ENCODE measurements at places on chromosomes 12 and 14.

- DNase-seq, result no peak
Observed at GRCh38 chr12:70247653-70248199, 4.5 kb downstream of the CNOT2 start.

DNA sequence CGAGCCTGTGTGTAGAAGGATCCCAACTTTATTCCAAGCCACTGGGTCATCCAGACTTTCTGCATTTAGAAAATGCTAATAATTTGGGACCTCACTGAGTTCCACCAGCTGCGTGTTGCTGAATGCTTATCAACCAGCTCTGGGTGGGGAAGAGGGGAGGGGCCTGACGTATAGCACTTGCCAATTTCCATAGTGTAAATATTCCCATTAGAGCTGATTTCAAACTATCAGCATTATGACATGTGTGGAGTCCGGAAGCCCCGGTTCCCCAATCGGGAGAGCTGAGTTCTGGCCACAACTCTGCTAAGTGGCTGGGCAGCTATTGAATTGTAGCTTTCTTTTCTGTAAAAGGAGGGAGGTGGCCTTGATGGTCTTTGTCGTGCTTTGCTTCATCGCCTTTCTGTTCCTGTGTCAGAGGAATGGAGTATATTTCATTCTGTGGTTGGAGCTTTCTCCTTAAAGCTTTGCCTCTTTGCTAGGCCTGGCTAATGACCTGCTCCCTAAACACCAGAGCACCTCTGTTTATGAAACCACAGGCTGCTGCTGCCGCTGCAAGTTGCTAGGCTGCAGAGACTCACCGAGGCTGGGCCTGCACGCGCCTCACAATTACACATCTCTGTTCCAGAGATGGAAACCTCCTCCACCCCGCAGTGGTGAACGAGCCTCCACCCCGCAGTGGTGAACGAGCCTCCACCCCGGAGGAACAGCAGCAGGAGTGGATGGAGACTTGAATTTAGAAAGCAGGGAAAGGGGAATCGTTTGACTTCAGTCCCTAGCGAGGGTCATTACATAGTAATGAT, 7.7 kb upstream of the BCL7A start:
- no peak for DNase-seq

- DNase-seq, result peak; percentile 89
Observed at GRCh38 chr12:13165617-13166041, 30.9 kb upstream of the EMP1 start.

GRCh38 chr14:90490720-90491050, 93.9 kb downstream of the CALM1 start:
- DNase-seq, result no peak

GRCh38 chr12:12715128-12715458, 2.1 kb upstream of the CDKN1B start:
- DNase-seq, result no peak

GRCh38 chr12:32947206-32948067, 50.9 kb upstream of the PKP2 start:
- no peak for DNase-seq

DNA sequence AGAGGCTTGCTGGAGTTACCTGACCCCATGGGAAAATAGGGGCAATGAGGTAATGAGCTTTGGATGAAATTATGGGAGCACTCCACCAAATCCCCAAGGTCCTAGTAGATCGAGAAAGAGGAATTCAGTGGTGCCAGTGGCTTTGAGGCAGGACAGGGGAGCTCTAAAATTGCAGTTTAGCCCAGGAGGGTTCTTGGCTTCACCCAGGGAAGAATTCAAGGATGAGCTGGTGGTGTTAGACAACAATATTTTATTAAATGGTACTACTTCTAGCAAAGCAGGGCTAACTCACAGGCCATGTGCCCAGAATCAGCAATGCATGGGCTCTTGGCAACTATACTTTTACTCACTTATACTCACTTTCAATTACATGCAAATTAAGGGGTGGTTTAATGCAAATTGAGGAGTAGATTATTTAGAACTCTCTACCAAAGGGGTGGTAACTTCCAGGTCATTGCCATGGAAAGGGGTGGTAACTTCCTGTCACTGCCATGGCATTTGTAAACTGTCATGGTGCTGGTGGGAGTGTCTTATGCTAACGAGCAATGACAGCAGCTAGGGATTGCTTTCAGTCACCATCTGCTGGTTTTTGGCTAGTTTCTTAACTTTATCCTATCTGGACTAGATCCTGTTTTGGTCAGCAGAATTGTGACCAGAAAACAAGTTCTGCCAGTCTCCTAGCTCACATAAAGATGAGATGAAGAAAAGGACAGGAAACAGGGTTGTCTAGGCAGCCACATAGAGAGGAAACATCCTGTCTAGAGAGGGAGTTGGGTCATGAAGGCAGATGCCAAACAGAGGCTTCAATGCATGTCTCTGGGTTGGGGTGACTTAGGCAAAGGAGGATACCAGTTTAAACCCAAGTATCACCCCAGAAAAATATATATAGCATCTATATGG, 64.7 kb downstream of the ZNF641 start:
- no peak for DNase-seq

- DNase-seq, result no peak
Observed at GRCh38 chr12:77072833-77073495, 7.6 kb upstream of the E2F7 start.

DNA sequence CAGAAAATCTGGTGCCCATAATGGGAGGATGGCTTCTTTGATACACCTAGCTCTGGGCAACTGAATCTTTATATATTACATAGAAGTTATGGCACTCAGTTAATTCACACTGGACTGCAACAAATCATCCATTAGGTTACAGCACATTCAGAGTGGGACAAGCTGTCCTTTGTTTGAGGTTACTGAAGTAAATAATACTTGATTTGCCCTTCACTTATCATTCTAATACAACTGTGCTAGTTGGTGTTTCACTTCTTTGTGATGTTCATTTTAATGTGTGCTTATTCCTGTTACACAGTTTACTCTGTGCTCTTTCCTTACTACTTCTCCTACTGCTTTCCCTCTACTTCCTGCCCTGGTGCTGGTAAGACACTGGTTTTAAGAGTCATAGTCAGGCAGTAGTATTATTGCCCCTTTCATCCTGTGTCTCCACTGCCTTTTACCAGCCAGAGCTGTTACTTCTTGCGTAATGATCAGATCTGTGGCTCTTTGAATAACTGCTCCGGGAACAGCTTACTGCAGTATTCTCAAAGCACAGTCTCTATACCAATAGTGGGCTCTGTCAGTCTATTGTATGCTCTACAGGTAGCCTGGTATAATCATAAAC, 36.4 kb upstream of the GXYLT1 start:
- no peak for DNase-seq

DNA sequence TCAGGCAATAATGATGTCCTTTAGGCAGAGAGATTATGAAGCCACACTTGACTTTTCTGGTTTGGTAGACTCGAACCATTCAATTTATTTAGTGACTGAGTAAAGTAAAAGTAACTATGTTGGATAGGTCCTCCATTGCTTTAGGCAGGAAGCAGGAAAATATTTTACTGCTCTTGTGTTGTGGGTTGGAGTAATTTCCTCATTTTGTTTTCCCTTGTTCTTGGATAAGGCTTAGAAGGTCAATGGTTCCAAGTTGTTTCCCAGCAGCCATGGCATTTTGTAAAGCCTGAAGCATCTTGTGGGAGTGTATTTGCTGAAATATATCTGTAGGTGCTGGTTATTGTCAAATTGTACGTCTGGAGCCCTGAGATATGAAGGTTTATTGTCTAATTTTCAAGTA, 161.2 kb upstream of the SLC38A2 start:
- no peak for DNase-seq

- no peak for DNase-seq
Observed at GRCh38 chr12:14714437-14714836, 18.0 kb upstream of the GUCY2C start.

DNA sequence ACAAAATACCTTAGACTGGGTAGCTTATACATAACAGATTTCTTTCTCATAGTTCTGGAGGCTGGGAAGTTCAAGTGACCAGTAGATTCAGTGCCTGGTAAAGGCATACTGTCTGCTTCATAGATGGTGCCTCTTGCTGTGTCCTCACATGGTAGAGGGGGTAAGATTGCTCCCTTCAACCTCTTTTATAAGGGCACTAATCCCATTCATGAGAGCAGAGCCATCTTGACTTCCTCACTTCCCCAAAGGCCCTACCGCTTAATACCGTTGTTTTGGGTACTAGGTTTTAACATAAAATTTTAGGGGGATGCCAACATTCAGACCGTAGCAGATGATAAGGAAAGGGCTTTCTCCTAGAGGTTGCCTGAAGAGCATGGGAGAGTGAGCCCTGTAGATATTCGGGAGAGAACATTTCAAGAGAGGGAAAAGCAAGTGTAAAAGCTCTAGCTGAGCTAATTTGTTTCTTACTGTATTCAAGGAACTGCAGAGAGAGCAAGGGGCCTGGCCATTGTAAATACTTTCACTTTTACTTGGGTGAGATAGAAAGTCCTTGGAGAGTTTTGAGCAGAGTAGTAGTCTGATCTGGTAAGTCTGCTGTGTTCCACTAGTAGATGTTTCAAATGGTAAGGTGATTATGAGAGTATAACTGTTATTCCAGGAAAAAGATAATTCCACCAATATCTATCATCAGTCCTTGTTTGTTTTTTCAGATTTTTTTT, 27.3 kb downstream of the FRS2 start:
- DNase-seq, result no peak

DNA sequence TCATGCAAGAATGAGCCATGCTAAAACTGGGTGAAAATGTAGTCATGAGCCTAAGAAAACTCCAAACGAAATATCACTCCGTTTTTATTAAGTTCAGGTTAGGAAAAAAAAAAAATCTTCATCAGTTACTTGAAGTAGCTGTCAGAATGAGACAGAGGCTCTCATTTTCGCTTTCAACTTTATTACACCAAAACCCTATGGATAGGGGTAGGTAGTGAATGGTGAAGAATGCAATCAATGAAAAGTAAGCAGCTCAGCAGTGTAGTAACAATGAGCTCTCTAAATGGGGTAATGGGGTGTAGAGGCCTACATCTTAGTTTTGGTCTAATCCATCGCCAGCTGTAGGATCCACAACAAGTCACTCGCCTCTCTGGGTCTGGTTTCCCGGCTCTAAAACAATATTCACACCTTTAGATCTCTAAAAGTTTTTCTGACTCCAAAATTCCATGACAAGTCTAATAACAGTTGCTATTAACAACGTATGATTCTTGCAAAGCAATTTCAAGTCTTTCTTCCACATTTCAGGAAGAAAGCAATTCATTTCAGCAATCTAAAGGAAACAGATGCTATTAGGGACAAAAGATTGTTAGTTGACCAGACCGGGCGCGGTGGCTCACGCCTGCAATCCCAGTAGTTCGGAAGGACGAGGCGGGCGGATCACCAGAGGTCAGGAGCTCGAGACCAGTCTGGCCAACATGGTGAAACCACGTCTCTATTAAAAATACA, 1.7 kb downstream of the BTBD7 start:
- DNase-seq, result no peak

GRCh38 chr12:84362552-84362897, 550.1 kb downstream of the SLC6A15 start:
- DNase-seq, result no peak

DNA sequence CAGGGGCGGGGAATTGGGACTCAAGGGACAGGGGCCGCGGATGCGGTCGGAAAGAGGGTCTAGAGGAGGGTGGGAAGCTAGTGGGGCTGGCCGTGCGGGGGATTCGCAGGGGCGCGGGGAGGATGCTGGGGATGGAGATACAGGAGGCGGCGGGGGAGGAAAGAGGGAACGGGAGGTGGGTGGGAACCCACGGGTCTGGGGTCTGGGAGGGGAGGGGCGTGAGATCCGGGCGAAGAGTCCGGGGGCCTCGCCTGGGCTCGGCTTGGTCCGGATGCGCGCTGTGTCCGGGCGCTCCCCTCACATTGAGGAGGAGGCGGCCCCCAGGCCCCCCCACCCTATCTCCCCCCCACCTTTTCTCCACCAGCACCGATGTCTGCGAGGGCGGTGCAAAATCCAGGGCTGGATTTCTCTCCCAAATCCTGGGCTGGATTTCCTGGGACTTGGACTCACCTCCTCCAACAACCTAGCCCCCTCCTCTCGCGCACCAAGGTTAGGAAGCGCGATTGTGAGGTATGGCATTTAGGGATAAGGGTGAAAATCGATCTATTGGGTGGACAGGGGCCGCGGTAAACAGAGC, at the start of gene AGAP2:
TSS of gene AGAP2 (minus strand) at position 82 of the 577 bp plus-strand sequence. CDS start 496 bp downstream, outside the sequence.
- no peak for DNase-seq

DNA sequence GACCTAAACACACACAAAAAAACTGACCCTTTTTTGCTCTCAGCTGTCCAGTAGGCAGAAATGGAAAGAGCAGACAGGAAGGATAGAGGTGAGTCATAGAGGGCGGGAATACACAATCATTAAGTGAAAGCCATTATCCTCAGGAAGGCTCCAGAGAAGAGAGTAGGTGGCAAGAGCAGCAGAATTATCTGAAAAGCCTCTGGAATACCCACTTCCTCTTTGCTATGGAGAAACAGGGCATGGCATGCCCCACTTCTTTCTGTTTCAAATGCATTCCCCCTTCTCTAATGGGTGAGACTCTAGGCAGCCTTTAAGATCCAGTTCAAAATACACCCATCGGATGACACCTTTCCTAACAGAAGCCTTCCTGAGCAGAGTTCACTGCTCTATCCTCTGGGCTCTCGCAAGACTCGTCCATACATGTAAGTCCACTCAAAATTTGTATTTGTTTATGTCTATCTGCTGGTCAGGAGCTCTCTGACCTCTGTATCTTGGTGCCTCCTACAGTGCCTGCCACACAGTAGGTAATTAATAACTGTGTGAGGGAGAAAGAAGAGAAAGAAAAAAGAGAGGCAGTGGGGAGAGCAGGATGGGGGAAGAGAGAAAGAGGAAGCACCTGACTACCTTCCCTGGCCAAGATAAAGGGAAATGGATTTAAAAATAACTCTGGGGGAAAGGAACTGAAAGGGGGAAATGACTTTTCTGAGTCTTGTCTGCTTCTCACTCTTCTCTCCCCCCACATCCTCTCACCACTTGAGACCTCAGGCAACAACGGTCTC, 8.5 kb downstream of the KLHL33 start:
- no peak for DNase-seq

- DNase-seq, result no peak
Observed at GRCh38 chr12:5008661-5009060, 35.0 kb upstream of the KCNA5 start.

DNA sequence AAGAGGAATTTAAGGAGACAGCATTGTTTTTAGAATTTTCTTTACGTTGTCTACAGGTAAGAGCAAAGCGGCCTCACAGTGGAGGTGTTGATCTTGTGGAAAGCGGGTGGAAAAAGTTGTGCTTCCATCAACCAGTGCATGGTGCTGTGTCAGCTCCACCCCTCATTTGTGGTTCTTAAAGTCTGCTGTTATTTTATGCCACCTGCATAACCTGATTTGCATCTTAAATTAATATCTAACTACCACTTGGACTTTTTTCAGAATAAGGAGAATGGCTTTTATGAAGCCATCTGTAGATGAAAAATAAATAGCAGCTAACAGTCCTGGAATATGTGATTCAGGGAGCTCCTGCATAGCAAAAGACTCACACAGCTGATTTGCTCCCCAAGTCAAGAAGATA, 135.1 kb downstream of the SNAPC1 start:
- DNase-seq, result no peak

- DNase-seq, result no peak
Observed at GRCh38 chr12:10094646-10095395, 4.0 kb downstream of the CLEC1A start.

GRCh38 chr12:58915634-58916033, 4.7 kb downstream of the LRIG3 start:
- peak; percentile 81 for DNase-seq

- DNase-seq, result no peak
Observed at GRCh38 chr12:10372559-10372958, 17.3 kb downstream of the KLRK1 start.

GRCh38 chr14:74610866-74611649, 979 bp downstream of the LTBP2 start:
- peak; percentile 70 for DNase-seq

GRCh38 chr12:13183620-13184019, 12.9 kb upstream of the EMP1 start:
- no peak for DNase-seq
